ENCODE measurements at places on chromosomes 6 and 20.

DNA sequence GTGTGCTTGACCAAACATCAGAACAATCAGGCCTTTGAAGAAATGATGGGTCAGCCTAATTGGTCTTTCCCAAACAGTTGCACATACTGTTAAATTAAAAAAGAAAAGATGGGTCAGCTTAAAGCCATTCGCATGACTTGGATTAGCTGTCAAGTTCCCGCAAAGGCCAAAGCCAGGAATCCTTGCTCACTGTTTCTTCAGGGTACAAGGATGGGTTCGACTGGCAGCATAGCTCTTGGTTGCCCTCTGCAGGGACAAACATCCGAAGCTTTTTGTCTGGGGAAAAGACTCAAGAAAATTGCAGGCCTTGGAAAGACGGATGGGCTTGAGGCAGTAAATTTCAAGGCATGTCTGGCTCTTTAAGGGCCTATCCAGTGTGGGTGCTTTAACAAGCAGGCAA is 168.0 kb downstream of the HDGFL1 start:
- DNase-seq: no peak

- peak; percentile 59 for DNase-seq
Observed at GRCh38 chr6:14876778-14877613, 368.9 kb upstream of the JARID2 start.

DNA sequence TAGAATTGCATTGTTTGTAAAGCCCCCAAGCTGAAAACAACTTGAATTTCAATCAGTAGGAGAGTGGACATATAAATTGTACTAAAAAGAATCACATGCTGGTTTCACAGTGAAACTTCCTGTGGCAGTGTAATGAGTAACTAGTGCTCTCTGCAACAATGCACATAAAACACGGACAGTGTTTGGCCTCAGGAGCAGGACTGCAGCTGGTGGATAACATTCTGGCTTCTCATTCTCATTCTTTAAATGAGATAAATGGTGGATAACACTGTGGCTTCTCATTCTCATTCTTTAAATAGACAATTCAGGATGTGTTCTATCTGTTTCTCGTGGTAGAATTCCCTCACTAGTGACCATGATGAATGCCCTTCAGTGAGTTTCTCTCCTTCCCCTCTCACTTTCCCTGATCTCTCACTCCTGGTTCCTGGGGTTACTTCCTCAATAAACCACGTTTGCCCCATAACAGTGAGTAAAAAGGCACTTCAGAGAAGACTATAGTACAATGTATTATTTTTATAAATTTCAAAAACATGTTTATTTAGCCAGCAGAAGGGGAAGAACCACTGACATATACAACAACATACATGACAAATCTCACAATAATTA is 59.9 kb downstream of the SLC22A2 start:
- no peak for DNase-seq

DNA sequence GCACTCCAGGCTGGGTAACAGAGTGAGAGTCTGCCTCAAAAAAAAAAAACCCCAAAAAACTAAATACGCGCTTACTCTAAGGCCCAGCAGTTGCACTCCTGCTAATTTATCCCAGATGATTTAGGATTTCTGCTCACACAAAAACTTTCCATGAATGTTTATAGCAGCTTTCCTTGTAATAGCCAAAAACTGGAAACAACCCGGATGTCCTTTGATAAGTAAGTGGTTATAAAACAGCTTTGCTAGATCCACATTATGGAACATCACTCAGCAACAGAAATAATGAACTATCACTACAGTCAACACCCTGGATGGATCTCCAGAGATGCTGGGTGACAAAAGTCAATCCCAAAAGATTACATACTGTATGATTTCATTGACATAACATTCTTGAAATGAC is 220.4 kb upstream of the JARID2 start:
- no peak for DNase-seq

DNA sequence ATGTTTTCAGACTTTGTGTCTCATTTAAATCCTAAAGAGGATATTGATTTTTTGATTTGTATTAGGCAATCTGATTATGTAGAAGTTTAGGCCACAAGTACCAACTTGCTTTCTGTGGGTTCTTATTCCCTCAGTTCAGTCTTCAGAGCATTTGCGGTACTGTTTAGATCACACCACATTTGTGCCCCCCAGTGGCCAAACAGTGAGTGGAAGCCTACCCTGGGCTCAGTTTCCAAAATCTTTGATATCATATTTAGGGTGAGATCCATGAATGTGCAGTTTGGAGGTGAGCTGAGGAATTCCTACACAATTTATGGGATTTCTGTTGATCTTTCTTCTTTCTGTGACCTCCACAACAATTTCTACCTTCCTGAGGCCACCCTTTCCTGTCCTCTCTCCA is 92.3 kb upstream of the FUT9 start:
- DNase-seq: no peak

- DNase-seq: no peak
Observed at GRCh38 chr20:47319517-47320252, 36.8 kb downstream of the ZMYND8 start.

DNA sequence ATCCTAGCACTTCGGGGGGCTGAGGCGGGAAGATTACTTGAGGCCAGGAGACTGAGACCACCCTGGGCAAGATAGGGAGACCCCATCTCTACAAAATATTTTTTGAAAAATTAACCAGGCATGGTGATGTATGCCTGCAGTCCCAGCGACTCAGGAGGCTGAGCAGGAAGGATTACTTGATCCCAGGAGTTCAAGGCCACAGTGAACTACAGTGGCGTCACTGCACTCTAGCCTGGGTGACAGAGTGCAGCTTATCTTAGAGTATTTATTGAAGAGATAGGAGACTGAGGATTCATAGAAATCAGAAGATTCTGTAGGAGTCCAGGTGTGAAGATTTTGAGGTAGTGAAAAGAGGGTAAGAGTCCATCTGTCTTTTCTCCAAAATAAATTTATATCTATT is 45.0 kb downstream of the SLC17A5 start:
- no peak for DNase-seq

GRCh38 chr6:9503111-9503761 is 911.6 kb downstream of the TFAP2A start:
- peak; percentile 67 for DNase-seq

DNA sequence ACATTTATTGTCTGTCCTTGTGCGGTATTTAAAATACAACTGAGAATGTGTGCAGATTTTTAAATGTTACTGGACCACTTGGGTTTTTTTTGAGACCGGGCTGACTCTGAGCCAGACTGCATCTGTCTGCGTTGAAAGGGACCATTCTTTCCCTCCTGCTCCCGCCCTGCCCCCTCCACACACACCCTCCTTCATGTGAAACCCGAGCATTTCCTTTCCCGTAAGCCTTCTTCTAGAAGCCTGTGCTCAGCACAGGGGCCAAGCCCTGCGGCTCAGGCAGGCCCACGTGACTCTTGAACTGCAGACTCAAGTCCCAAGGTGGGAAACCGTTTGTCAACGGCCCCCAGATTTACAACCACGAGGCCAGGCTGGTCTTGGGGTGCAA is 82.7 kb upstream of the FOXC1 start:
- DNase-seq: peak; percentile 69

GRCh38 chr6:3339811-3340210 is 81.1 kb downstream of the PSMG4 start:
- no peak for DNase-seq

GRCh38 chr6:41519305-41519744 is 26.9 kb upstream of the FOXP4 start:
- no peak for DNase-seq

DNA sequence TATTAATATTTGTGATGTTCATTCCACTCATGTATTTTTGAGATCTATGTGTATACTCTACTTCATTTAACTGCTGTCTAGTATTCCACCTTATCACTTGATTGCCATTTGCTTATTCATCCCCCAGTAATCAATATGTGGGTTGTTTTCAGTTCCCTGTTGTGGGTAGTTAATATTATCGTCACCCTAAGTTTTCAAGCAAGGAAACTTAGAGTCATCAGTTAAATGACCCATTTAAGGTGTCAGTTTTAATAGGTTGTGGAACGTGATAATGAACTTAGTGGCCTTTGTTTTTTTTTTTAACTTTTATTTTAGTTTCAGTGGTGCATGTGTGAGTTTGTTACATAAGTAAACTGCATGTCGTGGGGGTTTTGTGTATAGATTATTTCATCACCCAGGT is 90.3 kb downstream of the SLC24A3 start:
- DNase-seq: no peak

DNA sequence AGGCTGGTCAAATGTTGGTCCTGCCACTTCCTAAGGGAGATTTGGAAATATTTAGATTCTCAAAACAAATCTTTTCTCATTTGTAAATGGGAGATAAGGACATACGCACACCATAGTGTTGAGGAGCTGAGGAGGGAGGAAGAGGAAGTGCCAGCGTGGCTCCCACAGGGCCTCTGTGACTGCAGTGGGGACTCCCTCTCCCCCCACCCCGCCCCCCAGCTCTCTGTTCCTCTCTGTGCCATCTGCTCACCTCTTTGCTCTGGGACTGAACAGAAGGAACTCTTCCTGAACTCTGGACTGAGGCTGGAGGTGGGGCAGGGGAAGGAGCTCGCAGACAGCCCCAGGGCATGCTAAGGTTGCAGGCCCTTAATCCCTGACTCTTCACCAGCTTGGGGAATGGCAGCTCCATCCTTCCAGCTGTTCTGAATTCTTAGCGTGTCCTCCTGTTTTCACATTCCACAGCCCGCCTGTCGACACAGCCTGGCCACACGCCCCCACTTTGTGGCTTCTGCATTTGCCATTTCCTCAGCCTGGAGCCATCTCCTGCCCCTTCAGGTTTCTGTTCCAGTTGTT is 11.4 kb downstream of the DDX27 start:
- peak; percentile 54 for DNase-seq

- no peak for DNase-seq
Observed at GRCh38 chr6:140736231-140736630, 1361.8 kb upstream of the CITED2 start.

DNA sequence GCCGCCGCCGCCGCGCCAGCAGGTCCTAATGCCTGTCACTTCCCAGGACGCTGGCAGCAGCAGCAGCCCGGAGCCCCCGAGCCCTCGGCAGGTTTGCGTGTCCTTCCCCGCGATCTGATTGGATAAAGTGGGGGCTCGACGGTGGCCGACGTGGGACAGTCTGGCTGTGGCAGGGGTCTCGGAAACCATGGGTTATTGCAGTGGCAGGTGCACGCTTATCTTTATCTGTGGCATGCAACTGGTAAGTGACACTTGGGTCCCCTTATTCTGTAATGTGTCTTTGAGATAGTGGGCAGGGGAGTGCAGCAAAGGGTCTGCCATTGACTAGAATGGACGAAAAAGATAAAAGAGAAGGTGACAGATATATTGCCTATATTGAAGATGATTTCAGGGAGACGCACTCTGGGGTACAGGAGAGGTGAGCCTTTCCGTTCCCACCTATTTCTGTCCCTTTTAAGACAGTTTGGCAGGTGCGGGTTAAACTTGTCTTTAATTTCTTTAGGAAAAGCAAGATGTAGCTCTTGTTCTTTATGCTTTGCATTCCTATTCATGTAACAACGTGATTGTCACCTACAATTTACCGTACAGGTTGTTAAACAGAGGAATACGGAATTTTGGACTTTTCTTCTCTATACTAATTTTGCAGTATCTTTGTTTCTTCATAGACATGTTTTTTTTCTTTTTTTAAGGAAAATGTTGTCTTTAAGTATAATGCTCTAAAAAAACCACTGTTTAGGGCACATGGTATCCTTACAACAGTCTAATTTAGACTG is 535 bp downstream of the NKAIN2 start:
- no peak for DNase-seq

DNA sequence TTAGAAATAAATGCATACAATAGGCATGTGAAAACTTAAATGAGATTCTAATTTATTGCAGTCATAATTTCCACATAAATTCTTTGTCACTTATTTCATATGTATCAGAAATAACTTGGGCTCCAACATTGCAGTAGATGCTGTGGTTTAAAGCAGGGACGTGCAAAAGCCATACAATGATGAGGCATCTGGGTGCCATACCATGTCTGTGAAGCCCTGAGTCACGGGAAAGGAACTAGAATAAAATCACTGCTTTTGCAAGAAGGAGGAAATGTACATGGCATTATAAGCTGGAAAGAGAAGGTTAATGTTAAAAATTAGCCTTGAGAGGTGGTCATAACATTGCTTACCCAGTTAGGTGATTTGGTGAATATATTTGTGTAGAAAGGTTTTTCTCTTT is 180.4 kb downstream of the SASH1 start:
- no peak for DNase-seq

DNA sequence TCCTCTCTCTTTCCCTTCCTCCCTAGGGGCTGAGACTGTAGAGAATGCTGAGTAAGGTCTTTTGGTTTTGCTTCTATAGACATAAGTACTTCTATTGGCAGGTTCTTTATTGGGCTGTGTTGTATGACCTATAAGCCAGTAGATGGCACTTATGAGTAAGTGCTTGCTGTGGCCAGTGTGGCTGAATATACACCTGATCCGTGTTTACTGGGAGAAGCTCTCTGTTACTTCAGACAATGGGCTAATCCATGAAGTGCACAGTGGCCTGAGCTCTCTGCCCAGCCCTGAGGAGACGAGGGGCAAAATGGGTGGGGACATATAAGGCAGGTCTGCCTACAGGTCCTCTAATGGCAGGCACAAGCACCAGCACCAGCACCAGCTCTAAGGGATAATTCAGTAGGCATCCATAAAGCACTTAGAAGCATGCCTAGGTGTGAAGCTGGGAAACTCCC is 610.3 kb downstream of the RNF144B start:
- DNase-seq: peak; percentile 32

DNA sequence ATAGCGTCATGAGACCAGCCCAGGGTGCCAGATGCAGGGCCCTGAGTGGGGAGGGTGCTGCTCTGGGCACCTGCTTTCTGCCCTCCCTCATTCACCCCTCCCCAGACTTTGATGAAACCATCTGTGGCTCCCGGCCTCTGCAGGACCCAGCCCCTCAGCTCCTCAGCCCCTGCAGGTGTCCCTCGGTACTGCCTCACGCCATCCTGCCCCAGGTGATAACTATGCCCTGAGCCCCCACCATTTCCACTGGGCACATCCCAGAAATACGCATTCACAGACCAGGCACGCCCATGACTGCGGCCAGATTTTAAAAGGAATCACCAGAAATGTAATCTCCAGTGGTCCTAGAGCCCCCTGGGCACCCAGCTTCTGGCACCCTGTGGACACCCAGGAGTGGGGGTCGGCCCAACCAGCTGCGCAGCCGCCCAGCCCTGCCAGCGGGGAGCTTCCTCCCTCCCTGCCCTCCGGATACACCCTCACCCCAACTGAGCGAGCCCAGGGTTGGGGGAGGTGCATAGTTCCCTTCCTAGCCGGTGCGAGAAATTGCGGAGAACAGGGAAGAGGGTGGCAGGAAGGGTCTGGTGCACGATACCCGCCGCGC is 615 bp upstream of the NTSR1 start:
- DNase-seq: peak; percentile 56

- DNase-seq: no peak
Observed at GRCh38 chr6:101741474-101742171, 348.1 kb downstream of the GRIK2 start.

DNA sequence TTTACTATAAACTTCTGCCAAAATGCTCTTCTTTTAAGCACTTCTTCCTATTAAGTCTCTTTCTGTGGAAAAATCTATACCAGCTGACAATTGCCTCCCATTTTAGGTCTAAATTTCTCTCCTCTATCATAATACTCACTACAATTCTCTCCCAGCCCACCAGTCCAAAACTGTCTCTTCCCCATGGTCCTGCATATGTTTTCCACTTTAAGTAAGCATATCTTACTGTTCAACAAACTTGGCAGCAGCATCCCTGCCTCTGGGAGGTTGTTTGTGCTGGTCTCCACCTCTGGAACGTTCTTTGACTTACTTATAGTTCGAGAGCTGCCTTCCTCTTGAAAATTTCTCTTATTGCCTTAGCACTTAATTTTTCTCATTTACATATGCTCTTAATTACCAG is 180.5 kb downstream of the COL12A1 start:
- DNase-seq: no peak

- DNase-seq: no peak
Observed at GRCh38 chr6:130182466-130182865, 40.3 kb downstream of the SAMD3 start.

Data from HTR-8/SVneo (cell line).